ENCODE measurements at places on chromosomes 12 and 14.

DNA sequence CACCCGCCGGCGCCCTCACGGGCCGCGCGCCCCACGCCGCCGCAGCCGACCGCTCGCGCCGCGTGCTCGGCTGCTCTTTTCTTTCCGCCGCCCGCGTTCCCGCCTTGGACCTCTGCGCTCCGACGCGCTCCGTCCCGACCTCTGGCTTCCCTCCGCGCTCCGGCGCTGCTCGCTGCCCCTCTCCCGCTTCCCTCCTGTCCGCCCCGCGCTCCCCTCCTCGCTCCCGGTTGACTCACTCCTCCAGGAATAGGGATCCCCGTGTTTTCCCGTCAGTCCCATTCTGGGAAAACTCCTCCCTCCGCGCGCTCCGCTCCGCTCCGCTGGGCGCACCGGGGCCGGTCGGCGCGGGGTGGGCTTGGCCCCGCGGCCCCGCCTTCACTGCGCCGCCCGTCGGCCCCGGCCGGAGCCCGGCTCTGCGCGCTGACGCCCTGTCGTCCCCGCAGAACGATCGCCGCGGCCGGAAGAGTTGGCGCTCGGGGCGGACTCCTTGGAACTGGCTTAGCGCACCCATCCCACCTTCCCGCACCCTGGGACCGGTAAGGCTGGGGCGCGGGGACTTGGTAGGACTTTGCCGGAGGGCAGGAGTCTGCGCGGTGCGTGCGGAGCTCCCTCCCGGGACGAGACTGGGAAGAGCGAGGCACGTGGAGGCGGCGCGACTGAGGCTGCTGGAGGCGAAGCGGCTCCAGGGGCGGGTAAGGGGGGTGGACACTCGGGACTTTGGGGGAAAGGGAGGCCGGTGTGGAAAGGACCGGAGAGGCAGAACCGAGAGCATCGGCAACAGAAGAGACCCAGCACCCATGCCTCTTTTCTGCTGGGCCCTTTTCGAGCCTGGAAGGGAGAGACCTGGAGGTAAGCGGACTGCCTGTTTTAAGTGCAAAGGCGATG lies 550 bp downstream of the TEAD4 start:
- peak; percentile 83 for DNase-seq

DNA sequence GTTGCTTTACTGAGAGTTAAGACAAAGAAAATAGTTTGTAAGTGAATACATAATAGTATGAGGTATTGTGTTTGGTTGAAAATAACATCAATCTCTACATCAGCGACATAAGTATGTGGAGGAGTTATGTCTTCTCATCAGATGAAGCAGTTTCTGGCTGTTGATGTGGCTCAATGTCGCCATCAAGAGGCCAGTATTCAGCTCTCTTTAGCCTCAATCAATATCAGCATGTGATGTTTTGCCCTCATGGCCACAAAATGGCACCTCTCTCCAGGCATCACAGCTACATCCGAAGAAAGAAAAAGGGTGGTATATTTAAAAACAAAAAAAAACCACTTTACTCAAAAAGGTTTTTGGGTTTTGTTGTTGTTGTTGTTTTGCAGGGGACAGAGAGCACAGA lies 302.3 kb upstream of the TMEM132C start:
- DNase-seq: no peak

- DNase-seq: no peak
Observed at GRCh38 chr14:35687335-35687939, 121.7 kb downstream of the RALGAPA1 start.

GRCh38 chr14:22735096-22735495 lies 31.4 kb upstream of the OXA1L start:
- no peak for DNase-seq

GRCh38 chr12:98788396-98788795 lies 143.3 kb downstream of the APAF1 start:
- no peak for DNase-seq

DNA sequence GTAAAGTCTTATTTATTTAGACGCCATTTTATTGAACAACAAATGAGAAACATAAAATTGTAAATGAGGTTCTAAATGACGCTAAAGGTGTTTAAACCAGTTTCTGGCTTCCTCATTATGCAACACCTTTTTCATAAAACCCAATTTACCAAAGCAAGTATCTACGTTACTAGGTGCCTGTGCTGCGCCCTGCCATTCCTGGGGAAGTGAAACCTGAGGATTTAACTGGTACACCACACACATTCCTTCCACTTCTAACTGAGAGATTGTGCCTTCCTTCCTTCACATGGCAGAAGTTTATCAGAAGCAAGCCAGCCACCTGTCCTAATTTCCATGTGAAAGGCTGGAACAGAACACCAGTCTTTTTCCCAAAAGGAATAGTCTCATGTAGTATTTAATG lies 40.3 kb upstream of the GCH1 start:
- no peak for DNase-seq

DNA sequence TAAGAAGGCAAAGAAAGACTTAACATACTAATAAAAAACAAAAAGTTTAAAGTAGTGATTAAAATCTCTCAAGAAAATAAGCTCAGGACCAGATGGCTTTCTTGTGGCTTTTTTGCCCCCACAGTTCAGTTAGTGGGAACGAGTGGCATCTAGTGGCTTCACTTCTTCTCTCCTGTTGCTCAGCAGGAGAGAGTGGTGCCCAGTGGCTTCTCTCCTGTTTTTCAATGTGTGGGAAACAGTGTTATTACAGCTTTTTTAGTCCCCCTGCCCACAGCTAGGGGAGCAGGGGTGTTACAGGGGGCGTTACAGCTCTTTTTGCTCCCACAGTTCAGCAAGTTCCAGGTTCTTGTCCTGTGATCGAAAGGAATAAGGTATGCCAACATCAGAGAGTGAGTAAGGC lies 135.2 kb downstream of the RERGL start:
- DNase-seq: no peak

DNA sequence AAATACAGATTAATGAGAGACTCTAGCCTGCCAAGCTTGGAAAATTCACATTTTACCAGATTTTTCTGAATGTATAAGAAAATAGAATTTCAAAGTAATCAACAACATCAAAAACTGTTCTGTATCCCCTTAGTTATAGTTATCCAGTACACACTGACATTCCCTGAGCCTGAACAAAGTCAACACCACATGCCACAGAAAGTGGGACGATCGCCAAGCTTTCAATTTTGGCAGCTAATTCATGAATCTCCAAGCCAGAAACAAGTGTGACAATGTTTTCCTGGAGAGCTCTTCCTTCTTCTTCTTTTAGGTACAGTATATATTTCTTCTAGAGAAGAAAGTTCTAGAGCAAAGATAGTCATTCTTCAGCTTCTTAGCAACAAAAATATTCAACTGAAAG lies 290.2 kb downstream of the PRKD1 start:
- peak; percentile 59 for DNase-seq

DNA sequence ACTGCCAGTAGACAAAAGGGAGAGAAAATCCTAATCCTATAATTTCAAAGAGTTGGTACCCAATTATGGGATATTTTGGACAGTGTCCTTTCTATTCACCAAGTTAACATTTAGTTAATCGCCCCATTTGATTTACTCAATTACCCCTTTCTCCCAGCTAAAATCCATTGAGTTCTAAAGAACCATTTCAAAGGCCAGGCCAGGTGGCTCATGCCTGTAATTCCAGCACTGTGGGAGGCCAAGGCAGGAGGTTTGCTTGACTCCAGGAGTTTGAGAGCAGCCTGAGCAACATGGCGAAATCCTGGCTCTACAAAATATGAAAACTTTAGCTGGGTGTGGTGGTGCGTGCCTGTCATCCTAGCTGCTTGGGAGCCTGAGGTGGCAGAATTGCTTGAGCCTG lies 5.5 kb upstream of the GPR19 start:
- no peak for DNase-seq

- DNase-seq: no peak
Observed at GRCh38 chr12:24921251-24922038, 27.5 kb downstream of the BCAT1 start.

DNA sequence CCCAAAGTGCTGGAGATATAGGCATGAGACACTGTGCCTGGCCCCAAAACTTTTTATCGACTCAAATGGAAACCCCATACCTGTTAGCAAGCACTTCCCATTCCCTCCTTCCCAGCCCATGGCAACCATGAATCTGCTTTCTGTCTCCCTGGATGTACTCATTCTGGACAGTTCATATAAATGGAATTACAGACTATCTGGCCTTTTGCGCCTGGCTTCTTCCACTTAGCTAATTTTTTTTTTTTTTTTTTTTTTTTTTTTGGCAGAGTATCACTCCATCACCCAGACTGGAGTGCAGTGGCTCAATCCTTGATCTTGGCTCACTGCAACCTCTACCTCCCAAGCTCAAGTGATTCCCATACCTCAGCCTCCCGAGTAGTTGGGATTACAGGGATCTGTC lies 134.5 kb upstream of the MED13L start:
- no peak for DNase-seq
